ENCODE measurements at places on chromosomes 3 and 15.

- no peaks in the 10 kb centered on the region for H3K27me3 ChIP-seq
- H3K4me1 ChIP-seq: peaks cover 50% of the 10 kb centered on the region
- H3K27ac ChIP-seq: peak overlapping the region; percentile 99
- H3K4me3 ChIP-seq: peak overlapping the region; percentile 74
- H3K36me3 ChIP-seq: no peaks in the 10 kb centered on the region
- no peak for DNase-seq
Observed at GRCh38 chr3:150410311-150411105, 2.4 kb downstream of the TSC22D2 start.

GRCh38 chr3:104598848-104599511 is 767.7 kb upstream of the ALCAM start:
- H3K36me3 ChIP-seq: no peaks in the 10 kb centered on the region
- no peak overlapping the region for H3K27ac ChIP-seq
- H3K27me3 ChIP-seq: no peaks in the 10 kb centered on the region
- no peak for DNase-seq

- no peak overlapping the region for H3K27ac ChIP-seq
- H3K36me3 ChIP-seq: no peaks in the 10 kb centered on the region
- no peak for DNase-seq
- no peak overlapping the region for H3K4me3 ChIP-seq
- no peaks in the 10 kb centered on the region for H3K27me3 ChIP-seq
- H3K4me1 ChIP-seq: no peaks in the 10 kb centered on the region
Observed at GRCh38 chr3:159482994-159483367, 505.7 kb upstream of the IL12A start.

- no peaks in the 10 kb centered on the region for H3K27me3 ChIP-seq
- H3K36me3 ChIP-seq: no peaks in the 10 kb centered on the region
- no peak overlapping the region for H3K4me3 ChIP-seq
- no peak for DNase-seq
- H3K4me1 ChIP-seq: peaks cover 4% of the 10 kb centered on the region
- H3K27ac ChIP-seq: no peak overlapping the region
Observed at GRCh38 chr3:37498126-37499039, 324.0 kb upstream of the LRRFIP2 start.

DNA sequence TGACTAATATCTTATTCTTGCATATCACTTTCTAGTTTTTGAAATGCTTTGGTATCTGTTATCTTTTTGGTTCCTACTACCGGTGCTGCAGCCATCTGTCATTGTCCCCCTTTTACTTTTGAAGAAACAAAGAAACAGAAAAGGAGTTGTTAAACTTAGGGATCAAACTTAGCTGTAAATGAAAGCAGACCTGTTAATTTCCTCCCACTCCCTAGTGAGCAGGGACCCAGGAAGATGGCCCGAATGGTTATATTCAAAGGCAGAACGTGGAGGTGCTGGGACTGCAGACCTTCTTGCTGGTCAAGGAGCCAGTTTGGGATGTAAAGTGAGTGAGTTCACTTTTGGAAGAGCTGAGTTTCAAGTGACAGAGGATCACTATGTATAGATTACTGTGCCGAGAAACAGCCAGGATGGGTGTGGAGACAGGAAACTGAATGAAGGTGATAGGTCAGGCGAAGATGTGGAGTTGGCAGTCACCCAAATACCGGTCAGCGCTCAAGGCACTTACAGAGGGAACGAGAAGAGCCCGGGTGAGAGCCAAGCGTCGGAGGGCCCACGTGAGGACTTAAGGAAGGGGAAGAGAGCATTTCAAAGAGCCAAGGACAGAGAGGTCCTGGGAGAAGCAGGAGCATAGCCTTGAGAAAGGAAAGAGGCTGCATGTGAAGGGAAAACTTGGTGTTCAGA is 20.1 kb downstream of the KBTBD8 start:
- no peaks in the 10 kb centered on the region for H3K36me3 ChIP-seq

DNA sequence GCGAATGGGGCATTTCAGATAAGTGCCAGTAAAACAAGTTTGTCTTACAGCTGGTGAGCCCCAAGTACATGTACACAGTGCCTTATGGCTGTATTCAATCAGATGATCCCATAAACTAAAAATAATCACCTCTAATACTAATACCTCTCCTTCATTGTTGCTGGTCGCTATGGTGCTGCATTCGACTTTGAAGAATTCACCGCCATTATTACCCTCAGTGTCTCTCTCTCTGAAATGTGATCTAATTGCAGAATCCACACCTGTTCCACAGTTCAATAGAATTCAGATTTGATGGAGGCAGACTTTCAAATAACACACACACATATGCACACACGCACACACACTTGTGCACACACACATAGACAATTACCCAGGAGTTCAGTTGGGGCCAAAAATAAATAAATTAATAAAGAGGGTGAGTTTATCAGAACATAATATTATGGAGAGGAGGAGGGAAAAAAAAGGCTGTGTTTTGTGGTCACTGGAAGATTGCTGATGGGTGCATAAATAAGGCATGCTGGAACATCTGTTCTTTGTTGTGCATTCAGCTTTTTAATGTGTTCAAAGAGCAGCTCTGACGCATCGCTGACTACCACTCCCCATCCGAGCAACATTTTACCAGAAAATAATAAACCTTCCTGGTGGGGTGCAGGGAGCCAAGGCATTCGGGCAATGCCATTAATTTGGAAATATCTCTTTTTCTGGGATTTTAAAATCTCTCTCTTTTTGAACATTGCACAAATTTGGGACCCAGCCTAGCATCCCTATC is 235.7 kb downstream of the SATB1 start:
- H3K27ac ChIP-seq: no peak overlapping the region
- H3K4me3 ChIP-seq: no peak overlapping the region
- no peaks in the 10 kb centered on the region for H3K27me3 ChIP-seq
- DNase-seq: no peak
- H3K4me1 ChIP-seq: no peaks in the 10 kb centered on the region

GRCh38 chr3:126264952-126265351 is 84.6 kb upstream of the ALDH1L1 start:
- H3K27me3 ChIP-seq: no peaks in the 10 kb centered on the region
- peaks cover 29% of the 10 kb centered on the region for H3K4me1 ChIP-seq
- no peaks in the 10 kb centered on the region for H3K36me3 ChIP-seq
- no peak for DNase-seq
- H3K4me3 ChIP-seq: no peak overlapping the region
- H3K27ac ChIP-seq: no peak overlapping the region

DNA sequence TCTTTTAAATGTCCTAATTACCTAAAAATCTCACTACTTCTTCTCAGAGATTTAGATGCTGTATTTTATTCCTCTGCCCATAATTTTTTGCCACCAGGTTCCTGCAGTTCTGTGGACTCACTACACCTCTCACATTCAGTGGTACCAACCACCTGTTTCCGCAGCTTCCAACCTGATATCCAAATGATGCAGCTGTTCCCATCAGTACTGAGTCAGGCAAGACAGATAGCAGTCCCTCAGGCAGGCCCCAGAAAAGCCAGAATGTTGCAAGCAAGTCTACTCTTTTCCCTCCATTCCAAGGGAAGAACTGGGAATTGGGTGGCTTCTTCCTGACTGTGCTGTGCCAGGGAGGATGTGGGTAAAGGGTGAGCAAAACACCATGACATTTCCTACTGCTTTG is 39.0 kb downstream of the MNS1 start:
- no peak for DNase-seq
- no peak overlapping the region for H3K4me3 ChIP-seq
- H3K4me1 ChIP-seq: no peaks in the 10 kb centered on the region

GRCh38 chr15:77830051-77830468 is 197.3 kb upstream of the LINGO1 start:
- H3K4me3 ChIP-seq: no peak overlapping the region
- no peaks in the 10 kb centered on the region for H3K27me3 ChIP-seq
- DNase-seq: no peak
- no peak overlapping the region for H3K27ac ChIP-seq
- H3K36me3 ChIP-seq: no peaks in the 10 kb centered on the region

DNA sequence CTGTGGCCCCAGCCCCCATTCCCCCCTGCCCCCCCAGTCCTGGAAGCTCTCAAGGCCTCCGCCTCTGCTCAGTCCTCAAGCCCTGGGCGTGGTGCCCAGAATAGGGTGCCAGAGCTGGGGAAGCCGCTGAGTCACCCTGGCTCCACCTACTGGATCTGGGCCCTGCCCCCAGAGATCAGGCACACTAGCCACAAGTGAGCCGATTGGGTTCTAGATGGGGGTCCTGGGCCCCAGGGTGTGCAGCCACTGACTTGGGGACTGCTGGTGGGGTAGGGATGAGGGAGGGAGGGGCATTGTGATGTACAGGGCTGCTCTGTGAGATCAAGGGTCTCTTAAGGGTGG is 5.7 kb downstream of the EIF4G1 start:
- H3K4me1 ChIP-seq: peaks cover 68% of the 10 kb centered on the region
- H3K4me3 ChIP-seq: peak overlapping the region; percentile 45
- peak; percentile 96 for DNase-seq
- no peaks in the 10 kb centered on the region for H3K27me3 ChIP-seq
- H3K36me3 ChIP-seq: peaks cover 55% of the 10 kb centered on the region

DNA sequence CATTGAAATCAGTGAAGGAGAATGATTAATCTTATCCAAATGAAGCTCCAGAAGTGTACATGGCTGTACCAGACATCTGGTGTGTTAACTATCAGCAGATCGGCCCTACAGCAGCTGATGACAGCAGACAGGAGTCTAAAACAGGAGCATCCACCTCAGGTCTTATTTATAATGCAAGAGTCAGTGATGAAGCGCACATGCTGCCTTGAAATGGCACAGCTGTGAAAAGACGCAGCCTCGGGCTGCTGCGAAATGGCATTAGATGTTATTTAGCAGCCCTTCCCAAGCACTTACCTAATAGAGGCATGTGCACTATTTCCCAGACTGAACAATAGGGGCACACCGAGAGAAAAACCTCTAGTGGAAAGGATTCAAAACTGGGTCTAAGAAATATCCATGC is 472.3 kb upstream of the CBLB start:
- H3K36me3 ChIP-seq: no peaks in the 10 kb centered on the region
- H3K4me3 ChIP-seq: no peak overlapping the region
- H3K27me3 ChIP-seq: no peaks in the 10 kb centered on the region

DNA sequence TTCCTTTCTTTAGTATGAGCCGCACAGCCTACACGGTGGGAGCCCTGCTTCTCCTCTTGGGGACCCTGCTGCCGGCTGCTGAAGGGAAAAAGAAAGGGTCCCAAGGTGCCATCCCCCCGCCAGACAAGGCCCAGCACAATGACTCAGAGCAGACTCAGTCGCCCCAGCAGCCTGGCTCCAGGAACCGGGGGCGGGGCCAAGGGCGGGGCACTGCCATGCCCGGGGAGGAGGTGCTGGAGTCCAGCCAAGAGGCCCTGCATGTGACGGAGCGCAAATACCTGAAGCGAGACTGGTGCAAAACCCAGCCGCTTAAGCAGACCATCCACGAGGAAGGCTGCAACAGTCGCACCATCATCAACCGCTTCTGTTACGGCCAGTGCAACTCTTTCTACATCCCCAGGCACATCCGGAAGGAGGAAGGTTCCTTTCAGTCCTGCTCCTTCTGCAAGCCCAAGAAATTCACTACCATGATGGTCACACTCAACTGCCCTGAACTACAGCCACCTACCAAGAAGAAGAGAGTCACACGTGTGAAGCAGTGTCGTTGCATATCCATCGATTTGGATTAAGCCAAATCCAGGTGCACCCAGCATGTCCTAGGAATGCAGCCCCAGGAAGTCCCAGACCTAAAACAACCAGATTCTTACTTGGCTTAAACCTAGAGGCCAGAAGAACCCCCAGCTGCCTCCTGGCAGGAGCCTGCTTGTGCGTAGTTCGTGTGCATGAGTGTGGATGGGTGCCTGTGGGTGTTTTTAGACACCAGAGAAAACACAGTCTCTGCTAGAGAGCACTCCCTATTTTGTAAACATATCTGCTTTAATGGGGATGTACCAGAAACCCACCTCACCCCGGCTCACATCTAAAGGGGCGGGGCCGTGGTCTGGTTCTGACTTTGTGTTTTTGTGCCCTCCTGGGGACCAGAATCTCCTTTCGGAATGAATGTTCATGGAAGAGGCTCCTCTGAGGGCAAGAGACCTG is 13.2 kb downstream of the GREM1 start:
- no peak for DNase-seq
- no peaks in the 10 kb centered on the region for H3K27me3 ChIP-seq
- H3K36me3 ChIP-seq: no peaks in the 10 kb centered on the region
- H3K4me3 ChIP-seq: no peak overlapping the region
- H3K4me1 ChIP-seq: peaks cover 7% of the 10 kb centered on the region

DNA sequence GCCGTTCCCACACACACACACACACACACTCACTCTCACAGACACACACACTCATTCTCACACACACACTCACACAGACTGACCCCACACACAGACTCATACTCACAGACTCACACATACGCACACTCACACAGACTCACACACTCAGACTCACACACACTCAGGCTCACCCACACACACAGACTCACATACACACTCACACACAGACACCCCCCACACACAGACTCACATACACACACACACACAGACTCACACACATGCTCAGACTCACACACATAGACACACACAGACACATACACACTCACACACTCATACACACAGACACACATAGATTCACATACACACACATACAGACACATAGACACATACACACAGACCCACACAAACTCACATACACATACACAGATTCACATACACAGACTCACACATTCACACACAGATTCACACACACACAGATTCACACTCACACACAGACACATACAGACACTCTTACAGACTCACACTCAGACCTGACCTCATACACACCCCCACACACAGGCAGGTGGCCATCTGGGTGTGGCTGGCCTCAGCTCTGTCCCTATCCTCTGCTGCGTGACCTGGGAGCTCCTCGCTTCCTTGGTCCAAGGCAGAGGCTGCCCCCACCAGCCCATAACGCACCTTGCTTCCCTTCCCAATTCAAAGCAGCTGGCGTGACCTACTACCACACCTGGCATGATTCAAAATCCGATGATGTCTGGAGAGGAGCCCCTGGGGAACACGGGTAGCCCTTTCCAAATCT is 1.9 kb downstream of the C3orf22 start:
- H3K4me3 ChIP-seq: no peak overlapping the region
- H3K4me1 ChIP-seq: no peaks in the 10 kb centered on the region
- H3K36me3 ChIP-seq: no peaks in the 10 kb centered on the region
- no peak overlapping the region for H3K27ac ChIP-seq
- no peaks in the 10 kb centered on the region for H3K27me3 ChIP-seq

GRCh38 chr15:89393056-89393455 is 58.4 kb upstream of the POLG start:
- no peak overlapping the region for H3K27ac ChIP-seq
- H3K4me3 ChIP-seq: no peak overlapping the region
- H3K27me3 ChIP-seq: no peaks in the 10 kb centered on the region
- DNase-seq: no peak
- no peaks in the 10 kb centered on the region for H3K36me3 ChIP-seq

GRCh38 chr15:67403428-67404154 is 117.3 kb upstream of the C15orf61 start:
- H3K36me3 ChIP-seq: no peaks in the 10 kb centered on the region
- H3K27ac ChIP-seq: no peak overlapping the region
- H3K4me3 ChIP-seq: no peak overlapping the region
- no peaks in the 10 kb centered on the region for H3K27me3 ChIP-seq
- no peak for DNase-seq

- no peak overlapping the region for H3K4me3 ChIP-seq
- H3K27ac ChIP-seq: no peak overlapping the region
- H3K27me3 ChIP-seq: no peaks in the 10 kb centered on the region
- H3K36me3 ChIP-seq: no peaks in the 10 kb centered on the region
- no peaks in the 10 kb centered on the region for H3K4me1 ChIP-seq
- no peak for DNase-seq
Observed at GRCh38 chr15:95988574-95988887, 342.0 kb upstream of the NR2F2 start.
